HT-29 (cell line): ENCODE measurements at places on chromosomes 6 and 20. TPM values are rescaled to one million over a fixed set of nuclear protein-coding genes. Genes with fewer than 3 reads are reported as not detected.
A peak's percentile ranks its signal among the peaks of the same experiment; 100 is the strongest.

CST1 gene
- total RNA-seq, result 0.39 and 2.3 TPM in 2 replicates

RCAN2 gene
- total RNA-seq, result 0.03 TPM in 1 of 2 replicates, not detected in the other

RSPO3 gene
- total RNA-seq, result not detected in 2 replicates

SAMD5 gene
- total RNA-seq, result 0.97 and 1.1 TPM in 2 replicates

- DNase-seq, result peak; percentile 78
Observed at GRCh38 chr6:13908955-13909381, 15.8 kb upstream of the RNF182 start.

DNA sequence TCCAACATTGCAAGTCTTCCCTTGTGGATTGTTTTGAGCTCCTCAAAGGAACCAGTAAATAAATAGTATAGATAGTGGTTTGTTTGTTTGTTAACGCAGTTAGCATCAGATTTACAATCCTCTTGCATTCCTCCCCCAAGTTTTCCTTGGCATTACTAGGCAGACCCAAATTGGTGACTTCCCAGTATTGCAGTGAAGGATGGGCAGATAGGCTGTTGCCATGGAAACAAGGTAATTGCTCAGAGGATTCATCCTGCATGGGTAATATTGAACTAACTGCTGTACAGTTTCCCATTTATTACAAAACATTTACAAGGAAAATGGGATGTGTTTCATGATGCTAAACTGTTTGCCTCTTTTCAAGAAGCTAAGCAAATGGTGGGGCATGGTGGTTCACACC, 477.2 kb downstream of the EPM2A start:
- DNase-seq, result no peak

- DNase-seq, result no peak
Observed at GRCh38 chr6:43016943-43017334, 2.9 kb downstream of the KLHDC3 start.

DNA sequence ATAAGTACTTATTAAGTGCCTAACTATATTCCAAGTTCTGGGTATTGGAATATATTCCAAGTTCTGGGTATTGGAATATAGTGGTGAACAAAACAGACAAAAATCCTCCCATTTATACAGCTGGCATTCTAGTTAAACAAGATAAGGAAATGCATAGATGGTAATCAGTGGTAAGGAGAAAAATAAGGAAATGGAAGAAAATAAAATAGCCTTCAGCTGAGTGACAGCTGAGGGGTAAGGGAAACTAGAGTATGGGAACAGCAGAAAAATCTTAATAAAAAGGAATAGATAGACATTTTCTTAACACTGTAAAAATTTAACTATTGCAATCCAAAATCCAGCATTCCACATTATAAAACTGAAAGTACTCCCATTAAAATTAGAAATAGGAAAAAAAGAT, 17.2 kb upstream of the WFDC10A start:
- peak; percentile 21 for DNase-seq
